Left hindlimb (tissue), 1 donor: ENCODE measurements at places on chromosomes 13 and 19.
A peak's percentile ranks its signal among the peaks of the same experiment; 100 is the strongest.

DNA sequence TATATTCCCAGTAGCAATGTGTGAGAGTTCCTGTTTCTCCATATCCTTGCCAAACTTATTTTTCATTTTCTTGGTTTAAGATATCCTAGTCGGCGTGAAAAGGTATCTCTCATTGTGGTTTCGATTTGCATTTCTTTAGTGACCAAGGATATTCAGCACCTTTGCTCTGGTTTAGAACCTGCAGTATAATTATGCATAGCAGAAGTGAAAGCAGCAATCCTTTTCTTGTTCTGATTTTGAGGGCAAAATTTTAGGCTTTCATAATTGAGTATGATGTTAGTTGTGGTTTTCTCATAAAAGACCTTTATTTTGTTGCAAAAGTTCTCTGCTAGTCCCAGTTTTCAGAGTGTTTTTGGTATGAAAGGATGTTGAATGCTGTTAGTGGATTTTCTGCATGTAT is 491.0 kb downstream of the FGF9 start:
- no peak for DNase-seq

DNA sequence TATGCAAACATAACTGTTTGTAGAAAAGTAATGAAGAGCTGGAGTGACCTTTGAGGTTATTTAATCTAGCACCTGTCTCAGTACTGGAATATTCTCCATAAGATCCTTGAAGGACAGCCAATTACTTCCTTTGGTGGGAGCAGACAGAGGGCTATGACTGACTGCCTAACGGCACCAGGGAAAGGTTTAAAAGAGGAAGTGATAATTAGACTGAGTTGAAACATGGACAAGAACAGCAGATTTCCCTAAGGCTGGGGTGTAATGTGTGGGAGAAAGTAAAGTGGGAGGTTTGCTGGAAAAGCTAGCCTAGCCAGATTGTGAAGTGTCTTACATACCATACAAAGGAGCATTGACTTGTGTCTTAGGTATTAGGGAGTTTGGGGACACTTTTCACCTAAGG is 191.3 kb upstream of the PCDH9 start:
- DNase-seq, result no peak

- DNase-seq, result peak; percentile 49
Measured at GRCh38 chr13:39415008-39415802, 187.8 kb downstream of the LHFPL6 start.

DNA sequence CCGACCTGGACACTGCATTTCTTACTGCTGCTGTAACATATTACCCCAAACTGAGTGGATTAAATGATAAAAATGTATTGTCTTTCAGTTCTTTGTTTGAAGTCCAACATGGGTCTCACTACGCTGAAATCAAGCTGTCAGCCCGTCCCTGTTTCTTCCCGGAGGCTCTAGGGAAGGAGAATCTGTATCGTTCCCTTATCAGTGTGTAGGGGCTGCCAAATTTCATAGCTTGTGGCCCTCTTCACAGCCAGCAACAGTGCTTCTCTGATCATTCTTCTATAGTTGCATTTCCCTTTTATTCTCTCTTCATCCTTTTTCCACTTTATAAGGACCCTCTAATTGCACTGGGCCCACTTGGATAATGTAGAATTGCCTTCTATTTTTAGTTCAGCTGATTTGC is 10.1 kb downstream of the ZNF234 start:
- DNase-seq, result no peak

DNA sequence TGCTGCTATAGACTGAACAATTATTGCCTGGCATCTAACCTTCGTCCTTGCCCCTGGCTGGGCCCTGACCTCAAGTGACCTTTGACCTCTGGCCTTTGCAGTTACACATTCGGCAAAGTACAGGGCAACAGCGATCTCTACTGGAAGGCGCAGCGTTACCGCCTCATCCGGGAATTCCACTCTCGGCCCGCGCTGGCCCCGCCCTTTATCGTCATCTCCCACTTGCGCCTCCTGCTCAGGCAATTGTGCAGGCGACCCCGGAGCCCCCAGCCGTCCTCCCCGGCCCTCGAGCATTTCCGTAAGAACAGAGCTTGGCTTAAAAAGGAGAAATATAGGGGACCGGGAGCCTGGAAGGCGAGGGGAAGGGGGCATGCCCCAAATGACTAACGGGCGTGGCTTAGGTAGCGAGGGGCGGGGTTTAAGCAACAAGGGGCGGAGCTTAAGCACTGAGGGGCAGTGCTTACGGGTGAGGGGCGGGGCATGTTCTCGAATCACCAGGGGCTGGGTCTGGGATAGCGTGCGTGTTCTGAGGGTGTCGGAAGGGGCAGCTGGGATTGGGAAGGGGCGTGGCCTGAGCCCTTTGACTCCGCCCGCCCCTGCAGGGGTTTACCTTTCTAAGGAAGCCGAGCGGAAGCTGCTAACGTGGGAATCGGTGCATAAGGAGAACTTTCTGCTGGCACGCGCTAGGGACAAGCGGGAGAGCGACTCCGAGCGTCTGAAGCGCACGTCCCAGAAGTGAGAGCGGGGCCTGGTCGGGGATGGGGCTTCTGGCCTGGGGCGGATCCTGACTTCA is 52.7 kb downstream of the TRPM4 start:
- DNase-seq, result peak; percentile 76

GRCh38 chr13:110128546-110128945 is 178.4 kb downstream of the COL4A1 start:
- DNase-seq, result no peak

- no peak for DNase-seq
Measured at GRCh38 chr19:1491849-1492170, 829 bp downstream of the REEP6 start.

DNA sequence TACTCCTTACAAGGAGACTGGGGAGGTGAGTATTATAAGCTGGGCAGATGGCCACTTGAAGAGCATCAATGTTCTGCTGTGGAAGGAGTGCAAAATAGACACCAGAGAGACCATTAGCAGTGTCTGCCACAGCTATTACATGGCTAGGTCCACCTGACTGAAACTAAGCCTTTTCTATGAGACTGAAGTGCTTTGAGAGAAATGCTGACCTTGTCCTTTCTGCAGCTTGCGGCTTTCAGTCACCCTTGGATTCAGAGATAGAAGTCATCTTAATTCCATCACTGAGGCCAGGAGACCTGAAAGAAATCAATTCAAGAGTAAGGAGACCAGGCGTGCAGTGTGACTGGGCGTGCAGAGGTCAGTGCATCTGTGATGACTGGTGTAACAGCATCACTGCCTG is 1.3 kb upstream of the ZFP28 start:
- DNase-seq, result no peak

- DNase-seq, result no peak
Measured at GRCh38 chr13:74114202-74114601, 20.0 kb downstream of the KLF12 start.

DNA sequence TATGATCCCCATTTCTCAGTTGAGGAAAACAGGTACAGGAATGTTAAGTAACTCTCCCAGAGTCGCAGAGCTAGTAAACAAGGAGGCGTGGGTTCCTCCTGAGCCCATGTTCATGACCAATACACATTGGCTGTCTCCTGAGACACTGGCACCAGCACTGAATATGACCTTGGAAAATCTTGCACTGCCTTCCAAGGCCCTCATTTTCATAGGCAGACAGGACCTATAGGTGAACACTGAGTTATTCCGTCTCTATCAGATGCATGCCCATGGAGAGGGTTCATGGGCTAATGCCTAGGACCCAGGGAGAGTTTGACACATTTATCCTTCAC is 504.8 kb downstream of the RFC3 start:
- DNase-seq, result no peak

GRCh38 chr19:287381-287871 is 3.8 kb downstream of the PLPP2 start:
- DNase-seq, result no peak

GRCh38 chr13:23243066-23243465 is 62.3 kb downstream of the SGCG start:
- no peak for DNase-seq

DNA sequence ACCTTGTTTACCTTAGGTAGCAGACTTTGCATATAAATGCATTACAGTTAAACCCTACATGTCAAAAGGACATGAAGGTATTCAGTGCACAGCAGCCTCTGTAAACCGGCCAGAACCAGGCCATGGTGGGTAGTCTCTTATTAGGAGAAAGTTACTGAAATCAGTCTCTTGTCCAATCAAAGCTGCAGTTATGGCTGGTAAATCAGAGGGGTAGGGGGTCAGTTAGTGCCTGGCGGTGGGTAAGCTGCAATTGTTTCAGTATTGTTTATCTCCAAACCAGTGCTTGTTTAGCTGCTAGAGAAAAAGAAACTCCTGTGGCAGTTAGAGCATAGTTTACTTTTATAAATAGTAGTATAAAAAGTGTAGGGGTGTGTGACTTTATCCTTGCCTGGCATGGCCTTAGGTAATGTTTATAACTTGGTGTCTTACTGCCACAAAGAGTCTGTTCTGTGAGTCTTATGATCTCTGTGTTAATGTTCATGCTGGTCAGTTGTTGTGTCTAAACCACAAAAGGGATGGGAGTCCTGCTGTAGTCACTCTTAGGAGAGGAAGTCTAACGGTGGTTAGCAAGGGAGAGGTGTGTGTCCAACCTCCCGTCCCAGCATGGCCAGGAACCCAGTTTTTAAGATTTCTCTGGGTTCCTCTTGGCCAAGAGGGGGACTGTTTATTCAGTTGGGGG is 28.0 kb downstream of the CHST8 start:
- no peak for DNase-seq

GRCh38 chr19:13055213-13056051 is 47.2 kb downstream of the LYL1 start:
- DNase-seq, result peak; percentile 92

GRCh38 chr19:35592226-35592625 is 6.3 kb downstream of the PMIS2 start:
- DNase-seq, result no peak

DNA sequence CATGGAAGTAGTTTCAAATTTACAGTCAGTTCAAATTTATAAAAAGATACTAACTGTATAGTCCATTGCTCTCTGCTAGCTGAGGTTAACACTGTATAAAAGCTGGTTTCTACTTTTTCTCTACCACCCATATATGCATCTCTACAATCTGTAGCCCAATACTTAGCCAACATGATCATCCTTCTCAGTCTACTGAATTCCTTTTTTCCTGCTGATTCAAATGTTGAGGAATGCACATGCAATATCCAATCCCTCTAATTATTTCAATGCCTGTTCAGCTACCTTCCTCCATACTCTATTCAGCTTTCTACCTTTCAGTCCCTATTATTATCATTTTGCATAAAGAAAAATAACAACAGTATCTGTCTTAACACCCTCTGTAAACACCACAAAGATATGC is 15.6 kb downstream of the KPNA3 start:
- DNase-seq, result no peak

- DNase-seq, result no peak
Measured at GRCh38 chr13:27161980-27162379, 9.6 kb downstream of the USP12 start.

DNA sequence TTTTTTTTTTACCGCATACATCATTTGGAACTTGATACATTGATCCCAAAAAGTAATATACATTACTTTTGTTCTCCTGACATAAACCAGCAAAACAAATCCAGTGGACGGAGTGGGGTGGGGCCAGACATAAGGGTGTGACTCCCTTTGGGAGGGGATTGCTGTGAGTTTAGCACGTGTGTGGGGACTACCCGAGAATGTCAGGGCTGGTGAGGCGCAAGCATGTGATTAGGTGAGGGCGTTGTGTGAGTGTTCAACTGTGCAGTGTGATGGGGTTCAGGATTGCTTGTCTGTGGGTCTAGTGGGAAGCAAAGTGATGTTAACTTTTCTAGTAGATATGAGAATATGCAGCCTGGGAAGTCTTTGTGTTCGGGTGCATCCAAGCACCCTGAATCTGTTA is 468.0 kb downstream of the TSHZ3 start:
- no peak for DNase-seq

DNA sequence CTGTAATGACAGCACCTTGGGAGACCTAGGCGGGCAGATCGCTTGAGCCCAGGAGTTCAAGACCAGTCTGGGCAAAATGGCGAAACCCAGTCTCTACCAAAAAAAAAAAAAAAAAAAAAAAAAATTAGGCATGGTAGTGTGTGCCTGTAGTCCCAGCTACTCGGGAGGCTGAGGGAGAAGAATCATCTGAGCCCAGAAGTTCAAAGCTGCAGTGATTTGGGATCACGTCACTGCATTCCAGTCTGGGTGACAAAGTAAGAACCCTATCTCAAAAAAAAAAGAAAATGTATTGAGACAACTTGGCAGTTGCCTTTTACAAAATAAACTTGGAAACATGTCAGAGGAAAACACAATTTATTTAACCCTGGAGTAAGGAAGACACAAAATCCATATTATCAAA is 26.8 kb downstream of the RBM26 start:
- no peak for DNase-seq

DNA sequence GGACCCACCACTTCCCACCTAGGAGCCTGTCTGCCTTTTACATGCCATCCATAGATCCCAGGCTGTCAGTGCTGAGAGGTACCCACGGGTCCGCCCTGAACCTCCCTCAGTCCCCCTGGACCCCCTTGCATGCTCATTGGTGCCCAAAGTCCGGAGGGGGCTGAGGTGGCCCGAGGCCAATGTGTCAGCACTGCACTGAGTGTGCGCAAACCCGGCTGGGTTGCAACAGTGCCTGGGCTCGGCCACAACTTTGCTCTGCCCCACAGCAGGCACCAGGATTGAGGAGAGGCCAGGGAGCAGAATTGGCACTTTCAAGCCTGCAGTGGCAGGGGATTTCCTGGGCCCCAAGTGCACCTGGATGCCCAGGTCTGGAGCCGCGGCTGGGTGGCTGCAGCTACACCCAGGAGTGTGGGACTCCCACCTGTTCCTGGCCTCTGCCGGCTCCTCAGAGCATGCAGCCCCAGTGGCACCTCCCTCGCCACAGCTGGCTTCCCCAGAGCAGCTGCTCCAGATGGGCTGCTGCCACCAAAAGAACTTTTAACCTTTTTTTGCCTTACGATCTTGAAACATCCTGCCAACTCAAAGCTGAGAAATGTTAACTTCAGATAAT is 837.0 kb downstream of the SLITRK6 start:
- no peak for DNase-seq

DNA sequence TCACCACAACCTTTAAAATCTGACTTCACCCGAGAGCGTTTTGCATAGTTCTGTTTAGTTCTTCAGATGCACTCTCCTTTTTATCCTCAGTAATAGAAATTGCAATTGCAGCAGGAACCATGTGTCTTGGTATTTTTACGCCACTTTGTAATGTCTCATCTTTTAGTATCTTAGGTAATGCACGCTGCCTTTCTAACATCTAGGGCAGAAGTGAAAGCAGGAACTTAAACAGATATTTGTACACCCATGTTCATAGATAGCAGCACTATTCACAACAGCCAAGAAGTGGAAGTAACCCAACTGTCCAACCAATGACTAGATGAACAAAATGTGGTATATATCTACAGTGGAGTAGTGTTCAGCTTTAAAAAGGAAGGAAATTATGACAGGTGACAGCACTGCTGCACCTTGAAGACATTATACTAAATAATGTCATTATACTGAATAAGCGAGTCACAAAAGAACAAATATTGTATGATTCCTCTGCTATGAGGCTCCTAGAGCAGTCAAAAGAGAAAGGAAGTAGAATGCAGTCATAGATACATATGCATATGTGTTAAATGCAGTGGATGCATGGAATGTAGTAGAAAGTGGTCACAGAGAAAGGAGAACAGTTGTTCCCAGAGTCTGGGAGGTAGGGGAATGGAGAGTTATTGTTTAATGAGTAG is 105.9 kb upstream of the GJB6 start:
- no peak for DNase-seq
